Breast epithelium (tissue), 4 donors: ENCODE measurements at places on chromosomes 16 and 17. TPM values are rescaled to one million over a fixed set of nuclear protein-coding genes. Genes with fewer than 3 reads are reported as not detected.
A peak's percentile ranks its signal among the peaks of the same experiment; 100 is the strongest.

DNA sequence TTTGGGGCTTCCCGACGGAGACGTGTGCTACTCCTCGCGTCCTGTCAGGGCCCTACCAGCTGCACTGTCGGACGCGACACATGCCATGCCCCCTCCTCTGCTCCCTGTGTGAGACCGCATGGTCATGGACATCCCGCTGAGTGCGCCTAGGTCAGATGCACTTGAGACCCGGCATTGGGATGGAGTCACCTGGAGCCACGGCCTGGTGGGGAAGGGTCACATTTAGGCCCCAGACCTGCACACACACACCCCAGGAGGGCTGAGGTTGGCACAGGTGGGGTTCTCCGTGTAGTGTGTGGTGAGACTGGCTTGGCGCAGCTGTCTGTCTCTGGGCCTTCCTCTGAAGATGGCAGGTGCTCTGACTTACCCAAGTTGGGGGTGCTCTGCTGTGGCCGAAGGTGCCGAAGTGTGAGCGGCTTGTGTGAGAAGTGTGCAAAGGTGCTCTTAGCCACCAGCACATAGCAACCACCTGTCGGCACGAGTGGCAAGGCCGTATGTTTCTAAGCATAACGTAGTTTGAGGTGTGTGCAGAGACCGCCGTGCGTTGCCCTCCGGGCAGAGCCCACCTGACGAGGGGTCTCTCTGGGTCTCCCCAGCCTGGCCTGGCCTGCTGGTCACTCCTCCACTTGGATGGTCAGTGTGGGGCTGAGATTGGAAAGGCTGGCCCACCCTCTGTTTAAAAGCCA is 108.6 kb downstream of the BANP start:
- no peak for DNase-seq

- DNase-seq, result no peak
Observed at GRCh38 chr16:35339337-35339736, 1879.9 kb downstream of the TP53TG3F start.

DNA sequence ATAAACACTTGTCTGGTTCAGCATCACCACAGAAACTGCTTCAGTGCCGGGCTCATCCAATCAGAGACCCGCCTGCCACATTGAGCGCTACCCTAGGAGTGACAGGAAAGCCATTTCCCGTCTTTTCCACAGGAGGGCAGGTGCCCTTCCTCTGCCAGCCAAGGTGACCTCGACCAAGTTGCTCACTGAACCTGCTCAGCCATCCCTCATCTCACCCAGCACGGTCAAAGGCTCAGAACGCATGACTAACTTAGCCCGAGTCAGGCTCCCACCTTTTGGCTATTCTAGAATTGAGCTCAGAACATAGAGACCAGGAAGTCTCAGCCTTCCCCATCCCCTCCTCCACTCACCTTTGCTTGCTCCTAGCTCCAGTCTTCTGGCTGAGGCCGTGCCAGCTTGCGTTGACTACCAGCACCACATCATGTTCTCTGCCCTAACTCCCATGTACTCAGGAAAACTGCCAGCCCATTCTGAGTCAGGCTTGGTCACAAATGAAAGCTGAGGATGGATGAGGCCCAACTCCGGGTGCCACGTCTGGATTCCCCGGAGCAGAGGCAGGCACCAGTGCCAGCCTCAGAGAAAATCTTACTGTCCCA is 15.6 kb downstream of the MRPS23 start:
- peak; percentile 61 for DNase-seq

The RABEP1 gene
- 73.7 TPM for total RNA-seq

- no peak for DNase-seq
Observed at GRCh38 chr16:26818393-26818792, 248.3 kb upstream of the C16orf82 start.

The HOXB1 gene
- not detected for total RNA-seq

DNA sequence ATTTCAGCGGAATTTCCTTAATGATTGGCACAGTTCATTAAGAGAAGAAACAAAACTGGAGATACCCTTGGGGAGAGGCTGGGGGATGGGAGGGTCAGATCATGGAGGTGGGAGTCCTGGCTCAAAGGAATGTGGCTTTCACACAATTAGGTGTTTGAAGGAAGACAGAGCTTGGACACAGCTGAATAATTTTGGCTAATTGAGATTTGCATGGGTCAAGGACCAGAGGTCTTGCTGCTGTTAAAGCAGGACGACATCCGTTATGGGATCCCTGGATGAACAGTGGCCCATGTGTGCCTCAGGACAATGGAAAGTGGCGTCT is 160.3 kb downstream of the HS3ST3B1 start:
- DNase-seq, result no peak

- DNase-seq, result no peak
Observed at GRCh38 chr16:73949574-73950320, 346.9 kb upstream of the PSMD7 start.

The ZMYND15 gene
- total RNA-seq, result 2.3 TPM
